ENCODE measurements at places on chromosomes 13 and 19. TPM values are rescaled to one million over a fixed set of nuclear protein-coding genes. Genes with fewer than 3 reads are reported as not detected.

DNA sequence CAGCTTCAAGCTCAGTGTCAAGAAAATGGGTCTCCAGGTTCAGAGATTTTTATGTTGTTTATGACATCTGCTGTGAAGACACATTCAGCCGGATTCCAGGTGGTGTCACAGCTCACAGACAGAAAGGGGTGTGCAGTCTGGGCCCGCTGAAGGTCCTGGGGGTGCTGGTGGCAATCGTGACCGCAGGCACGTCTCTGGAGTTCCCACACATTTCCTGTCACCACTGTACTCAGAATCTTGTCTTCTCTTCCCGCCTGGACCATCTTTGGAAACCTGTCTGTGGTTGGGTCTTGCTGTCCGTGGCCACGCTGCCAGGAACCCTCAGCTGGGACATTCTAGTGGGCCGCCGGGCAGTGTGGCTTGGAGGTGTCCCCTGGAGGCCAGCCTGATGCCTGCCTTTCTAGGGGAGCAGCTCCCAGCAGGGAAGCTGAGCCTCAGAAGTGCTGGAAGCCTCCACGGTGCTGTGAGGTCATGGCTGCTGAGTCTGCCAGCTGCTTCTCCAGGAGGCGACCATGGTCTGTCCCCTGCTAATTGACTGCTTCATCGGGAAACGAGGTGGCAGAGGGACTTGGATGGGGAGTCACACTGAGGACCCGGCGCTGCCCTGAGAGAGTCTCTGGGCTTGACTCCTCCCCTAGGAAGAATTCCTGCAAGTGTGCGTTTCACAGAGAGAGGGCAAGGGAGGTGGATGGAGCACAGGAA lies 3.7 kb downstream of the TEX29 start:
- no peak overlapping the region for H3K27ac ChIP-seq
- no peaks in the 10 kb centered on the region for H3K27me3 ChIP-seq
- DNase-seq = no peak

The RELB gene
- 57.4 TPM for total RNA-seq

DNA sequence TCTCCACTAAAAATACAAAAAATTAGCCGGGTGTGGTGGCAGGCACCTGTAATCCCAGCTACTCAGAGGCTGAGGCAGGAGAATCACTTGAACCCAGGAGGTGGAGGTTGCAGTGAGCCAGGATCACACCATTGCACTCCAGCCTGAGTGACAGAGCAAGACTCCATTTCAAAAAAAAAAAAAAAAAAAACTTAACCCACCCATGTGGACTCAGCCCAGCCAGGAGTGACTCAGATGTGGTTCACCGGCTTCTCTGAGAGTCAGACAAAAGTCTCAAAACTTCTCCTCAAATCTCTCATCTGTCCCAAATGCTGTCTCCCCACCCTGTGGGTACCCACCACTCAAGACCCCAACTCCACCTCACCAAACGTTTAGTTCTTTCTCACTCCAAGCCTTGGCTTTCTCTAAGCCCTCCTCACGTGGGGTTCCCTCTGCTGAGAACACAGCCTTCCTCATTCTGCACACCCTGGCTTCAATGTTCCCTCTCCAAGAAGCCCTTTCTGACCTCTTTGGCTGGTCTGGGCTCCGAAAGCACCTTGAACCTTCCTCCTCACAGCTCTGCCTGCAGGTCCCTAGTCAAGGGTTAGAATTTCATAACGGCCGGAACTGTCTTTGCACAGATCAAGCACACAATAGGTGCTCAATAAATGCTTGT lies 11.1 kb upstream of the RAB3A start:
- no peaks in the 10 kb centered on the region for H3K4me1 ChIP-seq
- no peak for DNase-seq
- no peak overlapping the region for H3K27ac ChIP-seq
- H3K4me3 ChIP-seq = no peak overlapping the region

The ZNF66 gene
- total RNA-seq = 8.6 TPM

DNA sequence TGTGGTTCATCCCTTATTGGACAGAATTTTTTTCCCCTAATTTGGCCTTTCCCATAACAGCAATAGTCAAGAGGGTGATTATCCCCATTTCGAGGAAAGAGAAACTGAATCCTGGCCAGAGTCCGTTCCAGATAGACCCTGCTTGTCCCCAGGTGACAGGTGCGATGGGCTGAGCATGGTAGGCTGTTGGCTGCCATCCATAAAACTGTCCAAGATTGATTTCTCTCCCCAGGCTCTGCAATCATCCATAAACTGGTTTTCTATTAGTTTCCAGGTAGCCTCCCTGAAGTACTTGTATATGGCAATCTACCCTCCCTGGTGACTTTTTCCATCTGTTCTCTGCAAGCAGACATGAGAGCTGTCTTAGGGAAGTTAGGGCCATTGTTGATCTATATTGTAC lies 25.4 kb downstream of the SERP2 start:
- no peaks in the 10 kb centered on the region for H3K4me1 ChIP-seq
- H3K4me3 ChIP-seq = no peak overlapping the region
- no peak for DNase-seq
- H3K36me3 ChIP-seq = no peaks in the 10 kb centered on the region

DNA sequence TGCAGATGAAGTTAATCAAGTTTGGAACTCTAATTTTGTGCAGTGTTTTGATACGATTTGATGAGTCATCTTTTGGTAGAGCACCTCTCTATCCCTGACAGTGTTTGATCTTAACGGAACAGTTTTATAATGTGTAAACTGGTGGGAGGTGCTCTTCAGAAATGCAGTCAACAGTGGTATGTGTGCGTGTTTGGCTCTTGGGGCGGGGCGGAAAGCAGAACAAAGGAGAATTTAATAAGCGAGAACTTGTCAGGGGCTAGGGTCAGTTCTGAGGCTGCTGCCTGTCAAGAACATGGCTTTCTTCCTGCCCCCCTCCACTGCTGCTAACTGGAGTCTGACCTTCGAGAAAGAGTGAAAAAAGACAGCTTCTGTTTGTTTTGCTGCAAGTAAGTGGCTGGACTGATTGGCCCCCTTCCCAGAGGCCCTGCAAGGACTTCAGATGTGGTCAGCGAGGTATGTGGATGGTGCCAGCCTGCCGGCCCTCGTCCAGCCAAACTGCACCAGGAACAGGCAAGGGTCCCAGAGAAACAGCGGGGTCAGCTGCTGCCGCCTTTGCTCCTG lies 40.8 kb downstream of the BBC3 start:
- H3K27ac ChIP-seq = no peak overlapping the region
- no peak overlapping the region for H3K4me3 ChIP-seq
- H3K4me1 ChIP-seq = peaks cover 72% of the 10 kb centered on the region
- no peaks in the 10 kb centered on the region for H3K36me3 ChIP-seq
- H3K27me3 ChIP-seq = no peaks in the 10 kb centered on the region

The SIAH3 gene
- total RNA-seq = 0.20 TPM

The LRRC63 gene
- total RNA-seq = 0.55 TPM

DNA sequence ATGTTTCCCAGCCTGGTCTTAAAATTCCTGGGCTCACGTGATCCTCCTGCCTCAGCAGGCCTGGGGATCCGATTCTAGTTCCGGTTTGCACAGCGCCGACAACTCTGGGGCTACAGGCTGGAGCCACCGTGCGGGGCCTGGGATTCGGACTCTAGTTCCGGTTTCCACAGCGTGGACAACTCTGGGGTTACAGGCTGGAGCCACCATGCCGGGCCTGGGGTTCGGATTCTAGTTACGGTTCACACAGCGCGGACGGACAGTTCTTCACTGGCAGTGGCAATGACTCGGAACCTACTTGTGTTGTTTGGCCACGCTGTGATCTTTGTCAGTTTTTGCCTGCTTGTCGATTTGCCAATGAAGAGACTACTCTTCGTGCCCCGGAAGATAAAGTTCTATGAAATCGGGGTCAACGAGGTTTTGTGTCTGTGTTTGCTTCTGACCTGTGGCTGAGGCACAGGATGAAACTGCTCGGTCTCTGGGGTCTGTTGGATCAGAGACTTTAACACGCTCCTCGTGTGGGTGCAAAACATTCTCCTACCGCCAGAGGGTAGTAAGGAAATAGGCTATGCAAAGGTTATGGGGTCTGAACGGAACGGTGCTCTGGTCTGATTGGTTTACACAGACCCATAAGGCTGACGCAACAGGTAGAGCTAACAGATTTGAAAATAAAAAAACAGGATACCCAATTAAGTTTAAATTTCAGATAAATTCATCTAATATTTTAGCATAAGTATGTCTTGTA lies 12.1 kb upstream of the ZSCAN1 start:
- H3K4me1 ChIP-seq = no peaks in the 10 kb centered on the region
- H3K27me3 ChIP-seq = no peaks in the 10 kb centered on the region
- no peak overlapping the region for H3K27ac ChIP-seq
- DNase-seq = peak; percentile 39

GRCh38 chr13:40313269-40314200 lies 352.9 kb downstream of the FOXO1 start:
- peaks cover 30% of the 10 kb centered on the region for H3K4me1 ChIP-seq
- no peak overlapping the region for H3K27ac ChIP-seq
- no peak overlapping the region for H3K4me3 ChIP-seq
- DNase-seq = no peak
- H3K27me3 ChIP-seq = no peaks in the 10 kb centered on the region

DNA sequence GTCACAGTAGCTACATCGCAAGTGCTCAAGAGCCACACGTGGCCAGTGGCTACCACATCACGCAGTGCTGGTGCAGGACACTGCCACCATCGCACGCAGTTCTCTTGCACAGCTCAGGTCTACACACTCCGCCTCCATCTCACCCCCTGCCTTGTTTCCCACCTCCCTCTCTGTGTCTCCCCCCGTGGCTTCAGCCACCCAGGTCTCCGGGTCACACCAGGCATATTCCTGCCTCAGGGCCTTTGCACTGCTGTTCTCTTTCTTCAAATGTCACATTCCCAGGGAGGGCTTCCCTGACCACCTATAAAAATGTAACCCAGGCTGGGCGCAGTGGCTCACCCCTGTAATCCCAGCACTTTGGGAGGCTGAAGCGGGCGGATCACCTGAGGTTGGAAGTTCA lies 10.6 kb downstream of the CCDC8 start:
- H3K4me1 ChIP-seq = peaks cover 15% of the 10 kb centered on the region
- no peaks in the 10 kb centered on the region for H3K36me3 ChIP-seq
- H3K27ac ChIP-seq = no peak overlapping the region
- no peak overlapping the region for H3K4me3 ChIP-seq
- no peak for DNase-seq

DNA sequence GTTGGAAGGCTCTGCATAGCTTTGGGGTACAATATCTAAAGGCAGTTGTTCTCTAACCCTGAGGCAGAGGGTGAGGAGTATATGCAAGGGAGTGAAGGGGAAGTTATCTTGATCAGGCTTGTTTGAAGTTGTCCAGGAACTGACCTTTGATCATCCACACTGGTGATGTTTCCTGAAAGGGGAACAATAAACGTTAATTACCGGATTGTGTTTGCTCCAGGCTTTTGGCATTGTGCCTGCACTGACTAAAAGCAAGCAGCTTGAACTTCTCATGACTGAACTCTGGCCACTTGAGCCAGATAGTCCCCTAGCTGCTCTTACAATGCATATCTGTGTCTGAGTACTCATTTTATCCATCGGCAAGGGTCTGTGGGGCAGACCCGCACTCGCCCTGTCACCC lies 27.0 kb upstream of the ZNF726 start:
- no peak for DNase-seq
- H3K36me3 ChIP-seq = no peaks in the 10 kb centered on the region
- no peak overlapping the region for H3K27ac ChIP-seq
- H3K4me3 ChIP-seq = no peak overlapping the region
- no peaks in the 10 kb centered on the region for H3K27me3 ChIP-seq
- no peaks in the 10 kb centered on the region for H3K4me1 ChIP-seq

- H3K4me3 ChIP-seq = no peak overlapping the region
- no peak for DNase-seq
- H3K4me1 ChIP-seq = no peaks in the 10 kb centered on the region
- no peaks in the 10 kb centered on the region for H3K36me3 ChIP-seq
- H3K27ac ChIP-seq = no peak overlapping the region
- no peaks in the 10 kb centered on the region for H3K27me3 ChIP-seq
Measured at GRCh38 chr13:51096131-51096530, 14.9 kb downstream of the C13orf42 start.

DNA sequence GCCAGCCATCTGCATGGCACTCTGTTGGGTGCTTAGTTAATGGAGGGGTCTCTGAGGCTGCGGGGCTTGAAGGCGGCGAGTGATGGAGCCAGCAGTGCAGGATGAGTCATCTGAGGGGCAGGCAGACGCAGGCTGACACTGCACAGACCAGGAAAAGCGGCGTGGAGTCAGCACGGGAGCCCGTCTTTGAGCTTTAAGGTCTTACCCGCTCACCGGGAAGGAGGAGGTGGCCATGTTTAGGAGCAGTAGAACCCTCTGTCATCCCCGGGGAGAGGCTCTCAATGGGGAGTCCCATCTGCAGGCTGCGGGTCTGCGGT lies 13.1 kb downstream of the NAXD start:
- no peak for DNase-seq
- no peaks in the 10 kb centered on the region for H3K27me3 ChIP-seq
- H3K27ac ChIP-seq = no peak overlapping the region
- H3K4me3 ChIP-seq = no peak overlapping the region
- H3K4me1 ChIP-seq = peaks cover 13% of the 10 kb centered on the region

DNA sequence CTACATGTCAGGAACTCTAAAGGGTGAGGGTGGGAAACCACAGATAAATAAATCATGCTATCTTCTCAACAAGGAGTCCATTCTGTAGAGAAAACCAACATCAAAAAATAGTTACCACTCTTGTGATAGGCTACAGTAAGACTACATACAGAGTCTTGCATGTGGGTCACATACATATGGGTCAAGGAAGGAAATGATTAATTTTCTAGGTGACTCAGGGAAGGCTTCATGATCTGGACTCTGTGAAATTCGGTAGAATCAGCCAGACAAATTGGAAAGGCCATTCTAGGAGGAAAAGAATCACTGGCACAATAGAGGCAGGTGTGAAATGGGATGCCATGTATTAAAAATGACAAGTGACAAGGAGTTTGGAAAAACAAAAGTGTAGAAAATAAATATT lies 638.9 kb downstream of the LIG4 start:
- no peak overlapping the region for H3K4me3 ChIP-seq
- H3K4me1 ChIP-seq = no peaks in the 10 kb centered on the region
- no peaks in the 10 kb centered on the region for H3K36me3 ChIP-seq
- H3K27me3 ChIP-seq = no peaks in the 10 kb centered on the region
- H3K27ac ChIP-seq = no peak overlapping the region

The UCHL3 gene
- 37.1 TPM for total RNA-seq

The GPC5 gene
- 0.13 TPM for total RNA-seq

GRCh38 chr19:12766051-12766521 lies 9.3 kb downstream of the HOOK2 start:
- peak; percentile 61 for DNase-seq
- no peak overlapping the region for H3K27ac ChIP-seq
- no peak overlapping the region for H3K4me3 ChIP-seq
- H3K27me3 ChIP-seq = no peaks in the 10 kb centered on the region

The MEIOSIN gene
- total RNA-seq = not detected

- no peak for DNase-seq
- no peaks in the 10 kb centered on the region for H3K36me3 ChIP-seq
- no peaks in the 10 kb centered on the region for H3K27me3 ChIP-seq
- no peak overlapping the region for H3K27ac ChIP-seq
- no peaks in the 10 kb centered on the region for H3K4me1 ChIP-seq
- no peak overlapping the region for H3K4me3 ChIP-seq
Measured at GRCh38 chr13:78868991-78869390, 210.0 kb upstream of the OBI1 start.

GRCh38 chr13:114049026-114049425 lies 75.2 kb upstream of the C13orf46 start:
- no peak overlapping the region for H3K27ac ChIP-seq
- DNase-seq = no peak
- peaks cover 70% of the 10 kb centered on the region for H3K4me1 ChIP-seq
- H3K36me3 ChIP-seq = peaks cover 37% of the 10 kb centered on the region
- H3K4me3 ChIP-seq = no peak overlapping the region

The CCL25 gene
- not detected for total RNA-seq

The RASAL3 gene
- total RNA-seq = 120 TPM

Data from CD8-positive, alpha-beta memory T cell (primary cell).